Fibroblast of villous mesenchyme (primary cell): ENCODE measurements at places on chromosomes 7 and 10.

GRCh38 chr7:95045236-95045923, 138.0 kb downstream of the PPP1R9A start:
- no peak for DNase-seq

- DNase-seq, result no peak
These were observed 55.2 kb upstream of the RPA3 start for GRCh38 chr7:7773334-7774309.

DNA sequence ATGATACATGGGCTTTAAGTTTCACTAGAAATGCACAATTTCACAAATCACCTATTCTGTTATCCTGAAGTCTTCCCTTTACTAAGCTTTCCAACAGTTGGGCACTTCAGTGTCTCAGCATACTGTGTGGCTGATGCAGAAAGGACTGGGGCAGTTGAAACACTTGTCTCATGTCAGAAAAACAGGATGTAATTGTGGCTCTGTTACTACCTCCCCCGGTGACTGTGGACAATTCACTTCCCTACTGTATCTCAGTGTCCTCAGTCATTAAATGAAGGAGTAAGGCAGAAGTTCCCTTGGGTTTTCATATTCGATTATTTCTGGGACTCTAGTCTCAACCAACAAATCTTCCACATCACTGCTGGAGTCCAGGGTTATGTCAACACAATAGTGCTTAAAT, 17.9 kb downstream of the ANKRD22 start:
- no peak for DNase-seq

DNA sequence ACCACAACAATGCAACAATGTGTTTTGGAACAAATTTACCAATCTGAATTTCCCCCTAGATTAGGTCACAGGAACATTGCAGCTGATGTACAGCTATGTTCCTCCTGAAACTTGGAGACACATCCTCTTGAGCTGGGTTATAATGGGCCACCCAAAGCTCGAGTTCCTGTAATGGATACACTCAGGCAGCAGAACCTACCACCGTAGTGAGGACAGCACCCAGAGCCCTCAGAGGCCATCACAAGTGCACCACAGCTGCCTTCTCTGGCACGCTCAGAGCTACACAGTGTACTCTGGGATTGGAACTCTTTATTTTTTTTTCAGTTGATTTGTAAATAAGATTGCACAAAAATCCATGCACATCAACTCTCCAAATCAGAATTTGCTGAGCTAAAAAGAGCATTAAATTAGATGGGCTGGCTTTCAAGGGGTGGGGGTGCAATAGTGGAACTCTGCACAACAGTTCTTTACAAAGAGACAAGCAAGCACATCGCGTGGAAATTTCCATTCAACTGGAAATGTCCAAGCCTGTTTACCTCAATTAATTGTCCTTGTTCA, 56.7 kb downstream of the EGFR start:
- DNase-seq, result no peak

- peak; percentile 43 for DNase-seq
These were observed 96.3 kb downstream of the DNAJB6 start for GRCh38 chr7:157432957-157433576.
